ENCODE measurements at places on chromosomes 2 and 18.

DNA sequence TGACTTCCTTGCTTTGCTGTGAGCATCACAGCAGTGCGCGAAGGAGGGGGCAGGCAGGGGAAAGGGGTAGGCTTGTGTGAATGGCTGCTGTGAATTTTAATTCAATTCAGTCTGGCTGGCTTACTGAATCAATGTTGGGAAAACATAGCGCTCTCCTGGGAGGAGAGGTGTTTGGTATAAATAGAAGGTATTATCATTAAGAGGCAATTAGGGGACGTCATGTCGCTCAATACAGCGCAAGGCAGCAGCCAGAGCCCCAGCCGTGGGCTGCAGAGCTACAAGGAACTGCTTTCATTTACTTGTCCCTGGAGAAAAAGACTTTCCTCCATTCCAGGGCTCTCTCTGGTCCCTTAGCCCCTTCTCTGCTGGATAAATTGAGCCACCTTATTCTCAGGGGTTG lies 181.4 kb upstream of the MSH6 start:
- DNase-seq = no peak

DNA sequence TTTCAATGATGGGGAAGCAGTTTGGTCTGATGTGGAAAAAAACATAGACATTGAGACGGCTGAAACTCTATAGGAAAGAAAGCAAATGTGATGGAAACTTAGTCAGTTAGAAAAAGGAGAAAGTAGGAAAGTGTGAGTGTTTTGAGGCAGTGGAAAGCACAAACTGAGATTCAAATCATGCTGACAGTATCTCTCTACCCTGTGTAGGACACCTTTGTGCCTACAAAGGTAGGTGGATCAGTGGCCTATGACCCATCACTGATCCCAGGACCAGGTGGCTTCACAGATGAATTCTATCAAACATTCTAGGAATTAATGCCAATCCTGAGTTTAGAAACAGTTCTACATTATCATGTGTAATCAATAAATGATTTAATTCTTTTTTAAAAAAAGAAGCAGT lies 57.1 kb downstream of the CD226 start:
- DNase-seq = no peak

DNA sequence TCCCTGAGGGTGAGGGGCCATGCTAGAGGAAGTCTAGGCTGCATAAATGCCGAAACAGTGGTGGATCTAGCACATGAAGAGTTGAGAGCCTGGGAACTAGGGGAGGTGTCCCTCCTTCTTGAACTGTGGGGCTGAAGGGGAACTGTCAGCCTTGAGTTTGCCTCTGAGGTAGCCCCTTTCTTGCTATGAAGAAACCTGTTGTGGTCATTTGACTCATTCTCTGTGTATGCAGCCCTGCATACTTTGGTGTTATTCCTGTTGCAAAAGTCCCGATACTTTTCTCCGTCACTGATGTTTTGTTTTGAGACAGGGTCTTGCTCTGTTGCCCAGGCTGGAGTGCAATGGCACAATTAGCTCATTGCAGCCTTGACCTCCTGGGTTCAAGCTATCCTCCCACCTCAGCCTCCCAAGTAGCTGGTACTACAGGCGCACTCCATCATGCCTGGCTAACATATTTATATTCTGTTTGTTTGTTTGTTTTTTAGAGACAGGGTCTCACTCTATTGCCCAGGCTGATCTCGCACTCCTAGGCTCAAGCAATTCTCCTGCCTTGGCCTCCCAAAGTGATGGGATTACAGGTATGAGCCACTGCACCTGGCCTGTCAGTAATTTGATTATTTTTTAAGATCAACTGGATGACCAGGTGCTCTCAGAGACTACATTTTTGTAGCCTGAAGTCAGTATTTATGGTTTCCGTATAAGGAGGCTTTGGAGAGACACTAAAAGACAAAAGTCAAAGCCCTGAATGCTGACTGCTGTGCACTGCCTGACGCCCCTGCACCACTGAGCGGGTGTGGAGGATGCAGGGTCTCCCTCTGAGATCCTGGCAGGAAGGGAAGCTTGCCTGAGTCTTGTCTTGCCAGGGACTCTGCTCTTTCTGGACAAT lies 126.0 kb upstream of the MSH6 start:
- no peak for DNase-seq

GRCh38 chr2:239001794-239002193 lies 153.9 kb downstream of the TWIST2 start:
- no peak for DNase-seq

GRCh38 chr18:12803069-12803936 lies 80.7 kb downstream of the PTPN2 start:
- no peak for DNase-seq

GRCh38 chr18:23703987-23704384 lies 14.7 kb downstream of the LAMA3 start:
- DNase-seq = no peak

DNA sequence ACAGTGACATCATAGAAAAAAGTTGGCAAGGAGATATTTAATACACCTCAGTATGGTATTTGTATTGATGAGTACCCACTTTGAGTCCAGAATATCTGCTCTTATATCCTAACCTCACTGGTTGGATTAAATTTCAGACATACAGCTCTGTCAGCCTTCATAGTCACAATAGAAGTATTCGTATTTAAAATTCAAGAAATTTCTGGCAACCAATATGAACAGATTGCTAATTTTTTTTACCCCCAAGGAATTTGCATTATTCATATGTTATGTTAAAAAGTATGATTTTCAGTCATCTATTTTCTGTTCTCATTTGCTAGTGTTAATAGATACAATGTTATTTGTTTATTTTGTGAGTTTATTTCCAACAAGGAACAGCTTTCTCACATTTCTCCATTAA lies 1306.8 kb upstream of the NXPH2 start:
- no peak for DNase-seq

GRCh38 chr2:181777734-181778133 lies 97.4 kb upstream of the NEUROD1 start:
- no peak for DNase-seq

GRCh38 chr18:40032076-40032475 lies 1923.0 kb upstream of the PIK3C3 start:
- DNase-seq = no peak
